NCI-H69 (cell line): ENCODE measurements at places on chromosomes 1 and 21.

DNA sequence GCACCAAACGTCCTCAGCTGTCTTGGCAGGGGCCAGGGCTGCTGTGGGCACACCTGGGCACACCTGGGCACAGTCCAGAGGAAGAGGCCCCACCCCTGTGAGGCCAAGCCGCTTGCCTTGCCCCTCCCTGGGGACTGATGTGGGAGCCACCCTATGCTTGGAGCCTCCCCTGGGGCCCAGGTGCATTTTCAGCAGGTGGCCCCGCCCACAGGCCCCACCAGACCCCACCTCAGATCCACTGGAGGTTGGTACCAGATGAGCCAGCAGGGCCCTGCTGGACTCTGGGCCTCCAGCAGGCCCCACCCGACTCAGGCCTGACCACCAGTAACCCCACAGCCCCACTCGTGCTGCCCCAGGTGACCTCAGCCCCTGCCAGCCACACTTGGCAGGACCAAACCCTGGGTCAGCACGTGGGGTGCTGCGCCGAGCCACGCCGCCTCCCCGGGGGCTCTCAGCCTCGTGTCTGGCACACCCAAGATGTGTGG lies 8.8 kb downstream of the SLC19A1 start:
- peak; percentile 19 for DNase-seq

GRCh38 chr1:117527566-117528102 lies 78.2 kb upstream of the TENT5C start:
- no peak for DNase-seq

GRCh38 chr21:45972353-45972715 lies 9.2 kb upstream of the COL6A1 start:
- DNase-seq = no peak

GRCh38 chr1:227934476-227935313 lies 13.0 kb downstream of the WNT9A start:
- DNase-seq = no peak

- peak; percentile 70 for DNase-seq
Measured at GRCh38 chr1:172002725-172003345, 161.5 kb downstream of the DNM3 start.

GRCh38 chr1:60130703-60131102 lies 57.1 kb upstream of the C1orf87 start:
- DNase-seq = no peak

- no peak for DNase-seq
Measured at GRCh38 chr1:223341121-223341520, 22.9 kb downstream of the SUSD4 start.

GRCh38 chr1:181812208-181812607 lies 249.3 kb downstream of the ZNF648 start:
- peak; percentile 45 for DNase-seq

GRCh38 chr1:31409946-31410858 lies 2.8 kb upstream of the SERINC2 start:
- DNase-seq = no peak

DNA sequence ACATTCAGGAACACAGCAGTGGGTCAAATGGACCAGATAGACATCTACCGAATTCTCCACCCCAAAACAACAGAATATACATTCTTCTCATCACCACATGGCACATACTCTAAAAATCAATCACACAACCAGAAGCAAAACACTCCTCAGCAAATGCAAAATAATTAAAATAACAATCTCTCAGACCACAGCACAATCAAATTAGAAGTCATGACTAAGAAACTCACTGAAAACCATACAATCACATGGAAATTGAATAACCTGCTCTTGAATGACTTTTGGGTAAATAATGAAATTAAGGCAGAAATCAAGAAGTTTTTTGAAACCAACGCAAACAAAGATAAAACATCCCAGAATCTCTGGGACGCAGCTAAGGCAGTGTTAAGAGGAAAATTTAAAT lies 49.2 kb downstream of the ZP4 start:
- no peak for DNase-seq

- peak; percentile 39 for DNase-seq
Measured at GRCh38 chr1:58162952-58163550, 383.5 kb downstream of the OMA1 start.

- no peak for DNase-seq
Measured at GRCh38 chr1:157472959-157473358, 79.4 kb downstream of the FCRL5 start.

- DNase-seq = no peak
Measured at GRCh38 chr1:6560267-6560666, 5.2 kb downstream of the TAS1R1 start.

- peak; percentile 59 for DNase-seq
Measured at GRCh38 chr1:27018316-27018715, 5.7 kb upstream of the TENT5B start.

GRCh38 chr1:235881930-235882700 lies 15.4 kb upstream of the LYST start:
- peak; percentile 66 for DNase-seq

- peak; percentile 48 for DNase-seq
Measured at GRCh38 chr1:145886390-145886789, 724 bp upstream of the ANKRD35 start.

DNA sequence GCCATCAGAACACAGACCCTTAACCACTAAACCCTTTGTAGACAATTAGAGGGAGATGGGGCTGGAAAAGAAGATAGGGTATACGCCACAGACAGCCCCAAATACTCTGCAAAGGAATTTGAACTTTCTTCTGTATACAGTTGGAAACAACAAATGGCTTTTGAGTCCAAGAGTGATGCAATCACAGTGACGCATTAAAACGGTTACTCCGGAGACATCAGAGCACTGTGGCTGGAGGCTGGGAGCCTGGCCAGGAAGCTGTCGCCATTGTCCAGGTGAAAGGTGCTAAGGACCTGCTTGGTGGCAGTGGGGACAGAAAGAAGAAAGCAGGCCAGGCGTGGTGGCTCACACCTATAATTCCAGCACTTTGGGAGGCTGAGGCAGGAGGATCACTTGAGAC lies 4.2 kb downstream of the FLAD1 start:
- DNase-seq = no peak

GRCh38 chr1:54371038-54371941 lies 34.9 kb downstream of the SSBP3 start:
- no peak for DNase-seq

- peak; percentile 56 for DNase-seq
Measured at GRCh38 chr1:21764615-21765423, 18.1 kb downstream of the USP48 start.

- no peak for DNase-seq
Measured at GRCh38 chr1:233520261-233521191, 93.4 kb upstream of the KCNK1 start.

- peak; percentile 3 for DNase-seq
Measured at GRCh38 chr1:99858286-99858685, 8.1 kb downstream of the AGL start.

DNA sequence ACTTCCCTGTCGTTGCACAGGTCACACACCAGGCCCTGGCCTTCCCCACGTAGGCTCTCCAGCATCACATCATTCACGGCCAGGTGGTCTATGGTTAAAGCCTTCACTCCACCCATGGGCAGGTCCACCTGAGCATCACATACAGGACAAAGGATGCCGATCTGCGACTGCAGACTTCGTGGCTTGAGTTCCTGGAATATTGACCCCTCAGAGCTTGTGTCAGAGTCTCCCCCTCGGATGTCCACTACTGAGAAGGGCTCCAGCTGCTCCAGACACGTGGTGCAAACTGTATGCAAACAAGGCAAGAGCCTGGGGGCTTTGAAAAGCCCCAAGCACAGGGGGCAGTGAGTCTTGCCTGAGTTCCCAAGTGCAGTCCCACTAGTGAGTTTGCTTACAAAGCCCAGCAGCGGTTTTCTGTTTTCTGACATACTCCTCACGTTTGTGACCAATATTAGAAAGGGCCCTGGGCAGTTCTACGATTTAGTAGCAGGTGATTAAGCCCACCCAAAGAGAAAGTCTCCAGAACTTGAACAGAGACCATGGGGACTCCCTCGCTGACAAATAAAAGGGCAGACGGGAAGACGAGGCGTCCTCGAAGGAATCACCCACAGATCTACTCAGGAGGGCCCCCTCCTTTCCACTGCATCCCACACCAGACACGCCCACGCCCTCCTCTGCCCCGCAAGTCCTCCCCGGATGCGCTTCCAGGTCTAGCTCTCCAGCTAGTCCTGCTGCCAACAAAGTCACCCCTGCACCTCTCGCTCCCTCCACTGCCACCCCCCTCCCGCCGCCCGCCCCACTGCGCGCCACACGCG lies 568 bp downstream of the TRIM45 start:
- DNase-seq = peak; percentile 27

GRCh38 chr21:45801129-45801964 lies 157.8 kb downstream of the PCBP3 start:
- DNase-seq = no peak
